ENCODE measurements at places on chromosomes 2 and 18.

DNA sequence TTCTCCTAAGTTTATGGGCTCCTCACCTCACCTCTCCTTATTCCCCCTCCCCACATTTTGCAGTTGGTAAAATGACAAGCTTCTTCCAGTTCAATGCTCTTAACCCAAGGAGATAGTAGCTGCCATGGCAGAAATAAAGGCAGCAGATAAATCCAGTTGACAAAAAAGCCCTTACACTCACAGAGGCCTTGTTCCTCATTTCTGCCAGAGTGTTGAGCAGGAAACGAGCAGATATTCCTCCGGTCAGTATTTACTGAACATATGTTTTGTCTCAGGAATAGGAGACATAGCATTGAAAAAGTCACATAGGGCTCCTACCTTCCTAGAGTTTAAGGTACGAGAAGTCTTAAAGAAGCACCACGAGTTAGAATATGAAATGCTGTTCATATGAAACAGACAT is 493.7 kb upstream of the TNP1 start:
- no peak for DNase-seq

DNA sequence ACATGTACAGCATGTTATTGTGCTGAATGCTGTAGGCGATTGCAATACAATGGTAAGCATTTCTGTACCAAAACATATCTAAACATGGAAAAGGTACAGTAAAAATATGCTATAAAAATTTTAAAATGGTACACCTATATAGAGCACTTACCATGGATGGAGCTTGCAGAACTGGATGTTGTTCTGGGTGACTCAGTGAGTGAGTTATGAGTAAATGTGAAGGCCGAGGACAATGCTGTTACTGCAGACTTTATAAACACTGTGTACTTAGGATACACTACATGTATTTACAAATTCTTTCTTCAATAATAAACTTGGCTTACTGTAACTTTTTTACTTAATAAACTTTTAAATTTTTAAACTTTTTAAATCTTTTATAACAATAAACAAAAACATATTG is 473.4 kb upstream of the UBE2E3 start:
- DNase-seq = no peak

DNA sequence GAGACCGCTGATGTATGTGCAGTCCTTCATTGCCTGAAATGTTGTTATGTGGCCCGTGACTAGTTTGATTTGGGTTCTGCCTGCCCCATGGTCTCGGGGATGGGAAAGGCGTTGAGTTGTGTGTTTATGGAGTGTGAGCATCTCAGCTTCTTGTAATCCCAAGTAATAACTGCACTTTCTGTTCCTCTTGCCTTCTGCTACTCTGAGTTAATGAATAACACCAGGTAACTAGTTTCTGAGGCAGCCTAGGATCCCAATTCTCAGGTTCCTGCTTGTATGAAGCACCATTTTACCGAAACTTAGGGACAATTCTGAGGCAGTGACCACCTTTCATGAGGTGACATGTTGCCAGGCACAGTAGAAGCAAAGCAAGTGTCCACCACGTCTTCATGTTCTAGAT is 170.0 kb downstream of the ALK start:
- no peak for DNase-seq

DNA sequence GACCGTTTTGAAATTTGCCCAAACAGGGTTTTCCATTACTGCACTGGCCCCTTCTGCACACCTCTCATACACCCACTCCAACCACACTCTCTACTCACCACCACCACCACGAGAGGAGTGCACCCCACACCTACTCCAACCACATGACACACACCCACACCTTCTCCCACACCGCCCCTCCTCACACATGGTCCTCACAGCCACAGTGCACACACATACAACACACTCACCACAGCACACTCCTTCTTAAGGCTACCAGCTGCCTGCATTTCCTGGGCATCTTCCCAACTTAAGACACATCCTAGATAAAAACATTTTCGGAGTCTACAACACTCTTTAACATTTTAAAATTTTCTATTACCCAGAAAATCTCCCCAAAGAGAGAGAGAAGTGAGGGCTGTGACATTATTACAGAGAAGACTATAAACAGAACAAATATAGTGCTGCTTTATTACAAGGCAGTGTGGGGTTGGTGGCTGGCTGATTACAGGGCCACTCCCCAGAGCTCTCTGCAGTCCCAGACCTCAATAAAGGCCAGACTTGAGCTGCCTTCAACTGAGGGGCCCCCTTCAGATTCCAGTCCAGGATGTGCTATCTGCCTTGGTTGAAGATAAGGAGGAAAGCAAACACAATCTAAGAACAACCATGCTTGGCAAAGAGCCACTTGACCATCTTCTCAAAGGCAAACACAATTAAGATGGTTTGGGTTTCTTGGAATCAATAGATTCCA is 36.1 kb downstream of the NHEJ1 start:
- DNase-seq = no peak

DNA sequence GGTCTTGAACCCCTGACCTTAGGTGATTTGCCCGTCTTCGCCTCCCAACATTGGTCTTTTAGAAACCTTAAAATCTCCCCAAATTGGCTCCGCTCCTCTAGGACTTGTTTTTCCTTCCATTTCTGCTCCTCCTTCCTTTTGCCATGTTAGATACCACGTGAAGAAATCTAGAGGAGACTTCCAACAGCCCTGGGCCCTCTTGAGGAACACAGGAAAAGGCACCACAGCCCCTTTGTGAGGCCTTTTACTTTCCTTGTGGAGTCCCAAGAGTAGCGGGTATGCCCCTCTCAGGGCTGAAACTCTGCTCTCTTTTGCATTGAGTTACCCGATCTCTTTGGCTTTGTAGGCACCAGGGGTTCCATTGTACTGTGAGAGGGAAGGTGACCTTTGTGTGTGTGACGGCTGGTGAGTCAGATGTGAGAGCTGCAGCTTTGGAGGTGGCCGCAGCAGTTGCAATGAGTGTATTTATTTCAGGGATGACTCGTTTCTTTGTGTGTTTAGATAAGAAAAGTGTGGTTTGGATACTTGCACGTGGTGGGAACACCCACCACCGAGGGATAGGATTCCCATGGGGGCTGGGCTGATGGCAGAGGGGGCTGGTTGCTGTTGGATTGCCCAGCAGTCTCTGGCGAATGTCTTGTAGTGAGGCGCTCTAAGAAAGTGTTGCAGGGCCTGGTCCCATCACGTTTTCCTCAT is 218.4 kb upstream of the HS6ST1 start:
- DNase-seq = no peak

GRCh38 chr18:42045346-42045745 is 90.3 kb downstream of the PIK3C3 start:
- no peak for DNase-seq

DNA sequence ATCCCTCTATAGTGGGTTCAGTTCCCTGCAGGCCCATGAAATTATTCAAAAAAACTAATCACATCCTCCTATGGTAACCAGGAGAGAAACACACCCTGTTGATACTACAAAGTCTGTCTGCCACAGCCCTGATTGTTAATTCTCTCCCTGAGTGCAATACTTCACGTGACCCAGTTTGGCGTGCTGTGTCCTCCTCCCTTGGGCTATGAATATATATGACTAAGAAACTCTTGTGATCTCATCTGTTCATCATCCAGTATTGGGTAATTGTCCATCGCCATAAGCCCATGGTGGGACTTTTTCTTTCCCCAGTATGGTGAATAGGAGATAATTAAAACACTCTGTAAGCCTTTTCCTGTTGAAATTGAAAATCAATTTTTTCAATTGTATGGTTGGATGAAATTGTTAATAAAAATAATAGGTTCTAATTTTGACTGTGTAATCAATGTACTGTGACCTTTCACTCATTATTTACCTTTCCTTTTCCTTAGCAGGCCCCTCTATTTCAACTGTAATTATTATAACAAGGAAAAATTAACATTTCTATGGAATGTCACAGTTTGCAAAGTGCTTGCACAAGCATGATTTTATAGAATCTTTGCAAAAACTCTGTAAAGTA is 1822.6 kb downstream of the SUCLG1 start:
- no peak for DNase-seq

DNA sequence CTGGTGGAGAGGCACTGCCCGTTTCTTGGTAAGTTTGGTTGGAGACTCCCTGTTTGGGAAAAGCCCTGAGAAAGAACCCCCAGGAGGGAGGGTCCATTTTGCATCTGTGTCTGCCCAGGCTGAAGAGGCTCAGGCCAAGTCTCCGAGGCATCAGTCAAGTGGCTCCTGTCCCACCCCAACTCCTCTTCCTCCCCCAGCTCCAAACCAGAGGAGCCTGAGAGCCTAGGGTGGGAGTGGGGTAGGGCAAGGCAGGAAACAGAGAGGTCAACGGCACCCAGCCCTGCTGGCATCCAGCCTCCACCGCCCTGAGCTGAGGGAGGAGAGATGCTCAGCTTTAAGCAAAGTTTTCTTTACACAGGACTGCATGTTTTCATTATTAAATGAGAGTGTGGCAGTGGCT is 38.2 kb downstream of the CYP27C1 start:
- no peak for DNase-seq

GRCh38 chr18:64402636-64403035 is 253.7 kb upstream of the LINC00305 start:
- no peak for DNase-seq

GRCh38 chr2:20806286-20806685 is 16.6 kb downstream of the LDAH start:
- DNase-seq = no peak

- DNase-seq = no peak
Observed at GRCh38 chr2:229205704-229206103, 65.4 kb downstream of the PID1 start.

GRCh38 chr2:127059559-127059958 is 47.4 kb downstream of the BIN1 start:
- no peak for DNase-seq

DNA sequence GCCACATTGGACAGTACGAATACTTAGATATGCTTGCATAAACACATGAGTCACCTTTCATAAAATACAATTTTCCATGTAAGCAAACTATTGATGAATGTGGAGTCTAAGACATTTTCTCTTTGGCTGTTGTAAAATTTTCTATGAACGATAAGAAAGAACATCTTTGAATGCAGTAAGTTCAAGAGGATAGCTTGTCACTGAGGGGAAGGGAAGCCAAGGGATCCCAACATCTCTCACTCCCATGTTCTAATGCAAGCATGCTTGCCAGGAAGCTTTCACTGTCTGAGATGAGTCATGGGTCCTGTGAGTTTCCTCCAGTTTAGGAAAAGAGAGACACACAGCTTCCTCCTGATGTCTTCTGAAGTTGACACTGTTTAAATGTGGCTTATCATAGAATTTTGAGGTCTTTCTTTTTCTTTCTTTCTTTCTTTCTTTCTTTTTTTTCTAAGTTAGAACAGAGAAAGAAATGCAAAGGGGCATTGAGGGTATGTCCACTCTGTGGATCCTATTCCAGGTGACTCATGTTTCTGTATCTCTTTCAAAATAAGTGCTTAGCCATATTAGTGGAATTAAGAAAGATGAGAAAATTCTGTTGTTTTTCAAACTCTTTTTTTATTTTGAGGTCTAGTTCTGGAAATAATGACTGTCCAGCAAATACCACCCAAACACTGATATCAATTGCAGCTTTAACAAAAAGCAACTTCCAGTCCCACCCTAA is 146.6 kb downstream of the RDH14 start:
- no peak for DNase-seq

Data from vagina (tissue), 2 donors.